Activated CD8-positive, alpha-beta T cell treated with anti-CD3 and anti-CD28 coated beads for 36 hours (primary cell): ENCODE measurements at places on chromosomes 13 and 19. TPM values are rescaled to one million over a fixed set of nuclear protein-coding genes. Genes with fewer than 3 reads are reported as not detected.

GRCh38 chr13:105442949-105443699 lies 1092.3 kb downstream of the EFNB2 start:
- H3K27ac ChIP-seq: no peak overlapping the region
- H3K4me1 ChIP-seq: peaks cover 4% of the 10 kb centered on the region
- H3K36me3 ChIP-seq: no peaks in the 10 kb centered on the region
- H3K27me3 ChIP-seq: no peaks in the 10 kb centered on the region
- no peak for DNase-seq
- no peak overlapping the region for H3K4me3 ChIP-seq

DNA sequence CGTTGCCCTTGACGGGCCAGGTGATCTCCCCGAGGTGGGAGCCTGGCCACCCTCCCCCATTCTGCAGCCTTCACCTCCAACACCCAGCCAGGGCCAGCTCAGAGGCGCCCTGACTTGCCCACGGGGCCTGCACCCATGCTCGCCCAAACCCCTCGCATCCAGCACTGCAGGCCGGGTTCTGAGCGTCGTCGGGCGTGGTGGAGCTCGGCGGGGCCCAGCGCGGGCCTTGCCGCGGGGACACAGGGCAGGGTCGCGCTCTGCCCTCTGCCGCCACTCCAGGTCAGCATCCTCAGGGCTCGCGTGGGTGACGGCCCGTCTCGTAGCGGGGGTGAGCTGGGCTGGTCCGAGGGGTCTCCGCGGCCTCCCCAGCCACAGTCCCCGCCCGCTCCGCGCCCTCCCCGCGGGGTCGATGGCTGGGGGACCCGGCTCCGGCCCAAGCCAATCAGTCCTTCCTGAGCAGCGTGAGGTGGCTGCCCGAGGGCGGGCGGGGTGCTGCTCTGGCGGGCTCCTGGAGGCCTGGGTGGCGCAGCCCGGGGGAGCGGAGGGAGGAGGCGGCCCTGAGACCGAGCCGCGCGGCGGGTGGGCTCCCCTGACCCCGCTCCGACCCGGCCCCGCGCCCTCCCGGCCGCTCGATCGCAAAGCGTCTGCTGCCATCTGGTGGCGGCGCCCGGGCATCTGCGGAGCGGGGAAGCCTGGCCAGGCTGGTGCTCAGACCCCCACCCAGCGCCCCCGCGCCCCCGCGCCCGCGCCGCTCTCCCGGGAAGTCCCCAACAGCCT lies 61.4 kb downstream of the CCNE1 start:
- H3K27ac ChIP-seq: no peak overlapping the region
- peak; percentile 72 for DNase-seq
- H3K27me3 ChIP-seq: peaks cover 13% of the 10 kb centered on the region
- peaks cover 10% of the 10 kb centered on the region for H3K4me1 ChIP-seq
- no peaks in the 10 kb centered on the region for H3K36me3 ChIP-seq

DNA sequence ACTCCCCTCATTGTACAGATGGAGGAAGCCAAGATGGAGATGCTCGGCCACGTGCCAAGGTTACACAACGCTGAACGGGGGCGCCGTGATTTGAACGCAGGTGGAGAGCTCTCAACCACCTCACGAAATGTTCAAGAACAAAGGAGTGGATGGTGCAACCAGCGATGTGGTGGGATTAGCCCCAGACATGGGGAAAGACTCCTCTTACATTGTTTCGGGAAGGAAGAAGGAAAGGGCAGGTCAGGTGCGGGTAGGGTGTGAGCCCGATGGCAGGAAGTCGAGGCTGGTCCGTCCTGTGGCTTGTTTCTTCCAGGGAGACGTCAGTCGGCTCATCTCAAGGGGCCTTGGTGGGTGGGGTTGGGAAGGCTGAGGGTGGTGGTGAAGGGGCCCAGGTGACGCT lies 7.1 kb upstream of the KLK14 start:
- no peaks in the 10 kb centered on the region for H3K4me1 ChIP-seq
- H3K27me3 ChIP-seq: no peaks in the 10 kb centered on the region
- no peak for DNase-seq
- no peak overlapping the region for H3K27ac ChIP-seq
- no peak overlapping the region for H3K4me3 ChIP-seq
- H3K36me3 ChIP-seq: no peaks in the 10 kb centered on the region

GRCh38 chr19:47414469-47414868 lies 4.9 kb downstream of the MEIS3 start:
- H3K4me3 ChIP-seq: no peak overlapping the region
- peaks cover 40% of the 10 kb centered on the region for H3K27me3 ChIP-seq
- peaks cover 8% of the 10 kb centered on the region for H3K4me1 ChIP-seq
- DNase-seq: no peak

DNA sequence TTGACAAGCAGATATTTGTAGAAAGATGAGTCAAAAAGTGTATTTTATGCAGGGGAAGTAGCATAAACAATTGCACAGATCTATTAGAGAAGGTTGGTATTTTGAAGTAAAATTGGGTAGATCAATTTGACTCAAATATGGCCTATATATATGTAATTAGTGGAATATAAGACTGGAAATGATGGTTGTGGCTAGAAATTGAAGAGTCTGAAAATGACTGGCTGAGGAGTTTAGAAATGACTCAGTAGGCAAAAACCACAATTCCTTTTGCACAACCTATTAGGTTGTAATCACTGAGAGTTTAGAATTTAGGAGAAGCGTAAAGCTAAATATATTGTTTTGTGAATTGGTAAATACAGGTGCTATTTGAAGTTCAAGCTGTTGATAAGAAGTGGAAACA lies 622.6 kb upstream of the PCDH20 start:
- DNase-seq: no peak
- H3K36me3 ChIP-seq: no peaks in the 10 kb centered on the region
- no peaks in the 10 kb centered on the region for H3K27me3 ChIP-seq
- H3K4me1 ChIP-seq: no peaks in the 10 kb centered on the region

DNA sequence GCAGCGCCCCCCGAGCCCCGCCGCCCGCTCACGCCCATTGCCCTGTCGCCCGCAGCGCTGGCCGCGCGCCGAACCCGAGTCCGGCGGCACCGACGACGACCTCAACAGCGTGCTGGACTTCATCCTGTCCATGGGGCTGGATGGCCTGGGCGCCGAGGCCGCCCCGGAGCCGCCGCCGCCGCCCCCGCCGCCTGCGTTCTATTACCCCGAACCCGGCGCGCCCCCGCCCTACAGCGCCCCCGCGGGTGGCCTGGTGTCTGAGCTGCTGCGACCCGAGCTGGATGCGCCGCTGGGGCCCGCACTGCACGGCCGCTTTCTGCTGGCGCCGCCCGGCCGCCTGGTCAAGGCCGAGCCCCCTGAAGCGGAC lies 518 bp downstream of the KLF2 start:
- H3K27ac ChIP-seq: no peak overlapping the region
- peak overlapping the region; percentile 55 for H3K4me3 ChIP-seq
- DNase-seq: peak; percentile 53
- no peaks in the 10 kb centered on the region for H3K36me3 ChIP-seq
- H3K4me1 ChIP-seq: peaks cover 40% of the 10 kb centered on the region
- H3K27me3 ChIP-seq: peaks cover 24% of the 10 kb centered on the region

- H3K27me3 ChIP-seq: no peaks in the 10 kb centered on the region
- H3K4me3 ChIP-seq: no peak overlapping the region
- no peak for DNase-seq
Observed at GRCh38 chr19:37413313-37414084, 42.6 kb downstream of the ZNF527 start.

DNA sequence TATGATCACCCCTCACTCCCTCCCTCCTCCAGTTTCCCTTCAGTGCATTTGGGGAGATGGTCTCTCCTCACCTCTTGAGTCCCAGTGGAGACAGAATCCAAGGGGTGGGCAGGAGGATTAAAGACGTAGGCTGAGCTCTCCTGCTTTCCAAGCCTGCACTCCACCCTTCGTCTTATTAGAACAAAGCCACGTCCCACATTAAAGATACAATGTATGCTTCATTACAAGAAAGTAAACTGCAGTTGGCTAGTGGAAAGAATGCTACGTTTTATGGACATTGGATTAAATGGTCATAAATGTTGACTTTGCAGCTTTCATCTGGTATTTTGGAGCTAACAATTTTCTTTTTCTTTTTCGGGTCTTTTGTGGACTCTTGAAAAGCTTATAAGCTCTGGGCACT lies 1.5 kb upstream of the KLK11 start:
- no peak overlapping the region for H3K27ac ChIP-seq
- DNase-seq: no peak
- H3K4me1 ChIP-seq: no peaks in the 10 kb centered on the region
- H3K27me3 ChIP-seq: peaks cover 32% of the 10 kb centered on the region
- no peak overlapping the region for H3K4me3 ChIP-seq
- H3K36me3 ChIP-seq: no peaks in the 10 kb centered on the region

- H3K36me3 ChIP-seq: peaks cover 25% of the 10 kb centered on the region
- H3K4me1 ChIP-seq: peaks cover 26% of the 10 kb centered on the region
- no peaks in the 10 kb centered on the region for H3K27me3 ChIP-seq
- H3K4me3 ChIP-seq: peak overlapping the region; percentile 89
Observed at GRCh38 chr19:46345157-46345556, 1.7 kb upstream of the PPP5C start.

DNA sequence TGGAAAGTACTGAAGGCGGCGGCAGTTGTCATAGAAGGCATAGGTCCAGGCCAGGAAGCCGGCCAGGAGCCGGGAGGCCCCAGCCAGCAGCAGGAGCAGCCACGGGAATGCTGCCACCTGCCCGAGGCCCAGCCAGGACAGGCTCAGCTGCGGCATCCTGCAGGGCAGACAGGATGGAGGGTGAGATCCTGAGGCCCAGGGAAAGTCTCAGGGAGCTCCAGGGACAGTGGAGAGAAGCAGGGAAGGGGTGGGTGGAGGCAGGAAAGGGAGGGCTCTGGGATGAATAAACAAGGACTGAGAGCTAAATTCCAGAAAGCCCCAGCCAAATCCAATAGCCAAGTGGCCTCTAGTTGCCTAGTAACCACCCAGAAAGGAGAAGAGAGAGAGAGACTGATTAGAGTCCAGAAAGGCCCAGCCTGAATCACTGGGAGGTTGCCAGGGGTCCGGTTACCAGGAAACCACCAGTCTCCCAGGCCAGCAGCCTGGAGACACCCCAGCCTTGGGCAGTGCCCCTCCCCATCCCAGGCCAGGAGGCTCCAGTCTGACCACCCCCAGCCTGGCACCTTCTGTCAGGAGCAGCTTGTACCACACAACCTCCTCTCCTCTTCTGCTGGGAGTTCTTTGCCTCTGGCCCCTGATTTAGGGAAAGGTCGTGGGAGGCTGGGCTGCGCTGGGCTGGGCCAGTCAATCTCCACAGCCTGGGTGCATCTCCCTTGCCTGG lies 7.5 kb upstream of the OR10H5 start:
- no peak for DNase-seq
- no peak overlapping the region for H3K27ac ChIP-seq

DNA sequence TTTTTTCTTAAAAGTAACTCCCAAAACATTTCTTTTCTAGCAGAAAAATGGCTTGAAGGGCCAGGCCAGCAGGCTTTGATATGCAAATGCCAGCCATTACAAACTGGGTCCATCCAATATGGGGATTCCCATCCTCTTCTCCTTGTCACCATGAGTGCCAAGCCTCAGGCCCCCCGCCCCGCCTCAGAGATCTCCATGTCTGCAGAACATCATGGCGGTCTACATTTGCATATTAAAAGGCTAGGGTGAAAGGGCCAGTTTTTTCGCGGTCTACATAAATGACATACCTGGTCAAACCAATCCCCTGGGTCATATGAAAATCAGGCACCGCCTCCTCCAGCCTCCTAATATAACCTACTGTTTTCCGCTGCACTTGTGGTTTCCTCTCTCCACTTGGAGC lies 1327.6 kb downstream of the UQCRFS1 start:
- H3K4me3 ChIP-seq: no peak overlapping the region
- H3K4me1 ChIP-seq: no peaks in the 10 kb centered on the region
- no peaks in the 10 kb centered on the region for H3K36me3 ChIP-seq
- H3K27ac ChIP-seq: no peak overlapping the region
- no peaks in the 10 kb centered on the region for H3K27me3 ChIP-seq
- DNase-seq: no peak

DNA sequence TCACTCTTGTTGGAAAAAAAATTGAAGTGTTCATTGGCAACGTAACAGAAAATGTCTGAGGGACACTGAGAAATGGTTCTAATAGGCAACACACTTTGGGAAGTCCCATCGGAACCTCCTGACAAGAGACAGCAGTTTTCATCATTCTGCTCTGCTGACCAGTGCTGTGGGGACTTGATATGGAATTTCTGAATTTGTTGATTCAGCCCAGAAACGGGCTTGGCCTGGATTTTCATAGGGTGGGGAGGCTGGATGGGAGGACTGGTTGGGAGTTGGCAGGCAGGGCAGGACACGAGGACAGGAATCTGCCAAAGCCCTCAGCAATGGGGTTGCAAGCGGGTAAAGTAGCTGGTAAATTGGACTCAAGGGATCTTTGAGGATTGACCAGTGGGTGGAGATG lies 96.5 kb downstream of the DCT start:
- peaks cover 5% of the 10 kb centered on the region for H3K27me3 ChIP-seq
- no peaks in the 10 kb centered on the region for H3K36me3 ChIP-seq
- no peak overlapping the region for H3K27ac ChIP-seq
- peaks cover 6% of the 10 kb centered on the region for H3K4me1 ChIP-seq

DNA sequence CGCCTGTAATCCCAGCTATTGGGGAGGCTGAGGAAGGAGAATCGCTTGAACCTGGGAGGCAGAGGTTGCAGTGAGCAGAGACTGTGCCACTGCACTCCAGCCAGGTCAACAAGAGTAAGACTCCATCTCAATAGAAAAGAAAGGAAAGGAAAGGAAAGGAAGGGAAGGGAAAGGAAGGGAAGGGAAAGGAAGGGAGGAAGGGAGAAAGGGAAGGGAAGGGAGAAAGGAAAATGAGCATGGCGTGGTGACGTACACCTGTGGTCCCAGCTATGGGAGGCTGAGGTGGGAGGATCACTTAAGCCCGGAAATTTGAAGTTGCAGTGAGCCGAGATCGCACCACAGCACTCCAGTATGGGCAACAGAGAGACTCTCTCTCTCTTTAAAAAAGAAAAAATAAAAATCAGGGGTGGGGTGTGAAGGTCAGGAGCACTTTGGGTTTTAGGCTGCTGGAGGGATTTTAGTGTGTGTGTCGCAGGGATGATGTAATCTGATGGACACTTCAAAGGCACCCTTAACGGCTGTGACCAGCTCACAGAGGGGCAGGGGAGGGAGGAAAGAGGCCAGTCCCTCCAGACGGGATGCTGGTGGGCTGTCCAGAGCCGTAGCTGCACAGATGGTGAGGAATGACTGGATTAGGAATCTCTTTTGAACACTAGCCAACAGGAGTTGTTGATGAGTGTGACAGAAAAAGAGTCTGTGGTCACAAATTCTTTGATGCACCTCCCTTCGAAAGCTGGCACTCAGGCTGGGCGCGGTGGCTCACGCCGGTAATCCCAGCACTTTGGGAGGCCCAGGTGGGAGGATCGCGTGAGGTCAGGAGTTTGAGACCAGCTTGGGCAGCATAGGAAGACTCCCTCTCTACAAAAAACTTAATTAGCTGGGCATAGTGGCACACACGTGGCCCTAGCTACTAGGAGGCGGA lies 27.6 kb downstream of the TMPRSS9 start:
- no peaks in the 10 kb centered on the region for H3K36me3 ChIP-seq
- H3K27me3 ChIP-seq: peaks cover under 1% of the 10 kb centered on the region
- DNase-seq: no peak
- H3K27ac ChIP-seq: no peak overlapping the region
- H3K4me1 ChIP-seq: peaks cover 5% of the 10 kb centered on the region

The SELENOV gene
- not detected for total RNA-seq

The CPB2 gene
- total RNA-seq: not detected

The DYRK1B gene
- total RNA-seq: 7.0 TPM

The RFPL4AL1 gene
- not detected for total RNA-seq

The UBE2L5 gene
- not detected for total RNA-seq

The LRP3 gene
- 0.27 TPM for total RNA-seq

The OR10H1 gene
- total RNA-seq: not detected
